ENCODE measurements at places on chromosomes 11 and 22.

- DNase-seq: no peak
Observed at GRCh38 chr22:50222508-50222907, 21.7 kb downstream of the SELENOO start.

GRCh38 chr11:125088576-125089455 lies 22.6 kb downstream of the TMEM218 start:
- no peak for DNase-seq

- DNase-seq: no peak
Observed at GRCh38 chr22:49142296-49142695, 685.4 kb downstream of the BRD1 start.

- DNase-seq: no peak
Observed at GRCh38 chr11:126432065-126432461, 76.6 kb downstream of the ST3GAL4 start.

GRCh38 chr22:21902296-21903087 lies 35.0 kb upstream of the MAPK1 start:
- DNase-seq: no peak

GRCh38 chr11:2797741-2798361 lies 87.7 kb downstream of the CDKN1C start:
- no peak for DNase-seq

- DNase-seq: no peak
Observed at GRCh38 chr22:40444178-40444831, 73.9 kb downstream of the SGSM3 start.

DNA sequence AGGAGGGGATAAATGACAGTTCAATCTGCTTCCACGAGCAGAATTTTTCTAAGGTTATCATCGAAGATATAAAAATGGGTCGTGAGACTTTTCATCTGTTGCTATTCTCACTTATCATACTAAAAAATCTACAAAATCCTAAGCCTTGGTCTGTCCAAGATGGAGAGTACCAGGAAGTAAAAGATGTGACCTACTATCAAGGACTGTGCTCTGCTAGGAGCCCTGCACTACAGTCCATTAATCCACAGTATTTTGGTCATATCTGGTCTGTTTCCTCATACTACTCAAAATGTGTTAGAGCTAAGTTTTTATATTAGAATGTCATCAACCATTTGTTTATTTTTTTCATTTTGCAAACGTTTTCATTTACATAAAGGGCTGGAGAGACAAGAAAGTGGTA lies 79.4 kb downstream of the DDIAS start:
- DNase-seq: no peak

DNA sequence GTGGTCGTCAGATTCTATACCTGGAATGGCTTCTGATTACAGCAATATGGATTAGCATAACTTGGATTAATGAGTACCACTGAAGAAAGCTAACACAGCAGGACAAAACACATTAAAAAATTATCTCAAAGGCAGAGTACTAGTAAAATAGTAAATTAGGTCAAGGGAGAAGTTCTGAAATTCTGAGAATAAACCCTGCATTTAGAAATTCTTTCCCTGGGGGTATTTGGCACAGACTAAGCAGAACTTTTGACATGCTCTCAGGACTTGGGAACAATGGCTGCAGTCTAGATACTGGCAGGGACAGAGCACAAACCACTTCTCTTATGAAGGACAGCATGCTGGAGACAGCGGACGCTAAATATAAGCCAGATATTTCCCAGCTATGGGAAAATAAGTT lies 85.6 kb upstream of the GRIA4 start:
- DNase-seq: no peak

GRCh38 chr11:17066691-17067090 lies 10.8 kb downstream of the RPS13 start:
- no peak for DNase-seq

GRCh38 chr22:48096851-48097665 lies 1334.6 kb downstream of the TBC1D22A start:
- DNase-seq: no peak

GRCh38 chr22:45235851-45236342 lies 4.8 kb downstream of the KIAA0930 start:
- no peak for DNase-seq

- DNase-seq: peak; percentile 49
Observed at GRCh38 chr22:50260801-50261614, 475 bp downstream of the MAPK12 start.

DNA sequence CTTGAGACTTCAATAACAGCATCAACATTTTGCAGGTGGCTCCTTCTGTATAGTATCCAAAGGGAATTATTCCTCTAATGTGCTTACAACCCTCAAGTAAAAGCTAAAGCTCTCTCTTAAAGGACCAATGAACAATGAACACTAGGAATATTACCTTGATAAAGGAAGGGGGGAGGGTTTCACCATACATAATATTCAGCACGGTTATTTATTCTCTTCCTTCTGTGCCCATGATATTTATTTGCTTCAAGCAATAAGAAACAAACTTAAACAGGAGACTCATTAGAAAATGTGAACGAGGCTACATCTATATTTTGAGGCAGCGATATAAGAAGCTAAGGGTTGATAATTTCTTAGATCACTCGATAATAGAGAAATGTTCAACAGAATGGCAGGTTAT lies 21.2 kb downstream of the BLID start:
- no peak for DNase-seq

- DNase-seq: no peak
Observed at GRCh38 chr22:31083377-31083768, 2.3 kb downstream of the SMTN start.

DNA sequence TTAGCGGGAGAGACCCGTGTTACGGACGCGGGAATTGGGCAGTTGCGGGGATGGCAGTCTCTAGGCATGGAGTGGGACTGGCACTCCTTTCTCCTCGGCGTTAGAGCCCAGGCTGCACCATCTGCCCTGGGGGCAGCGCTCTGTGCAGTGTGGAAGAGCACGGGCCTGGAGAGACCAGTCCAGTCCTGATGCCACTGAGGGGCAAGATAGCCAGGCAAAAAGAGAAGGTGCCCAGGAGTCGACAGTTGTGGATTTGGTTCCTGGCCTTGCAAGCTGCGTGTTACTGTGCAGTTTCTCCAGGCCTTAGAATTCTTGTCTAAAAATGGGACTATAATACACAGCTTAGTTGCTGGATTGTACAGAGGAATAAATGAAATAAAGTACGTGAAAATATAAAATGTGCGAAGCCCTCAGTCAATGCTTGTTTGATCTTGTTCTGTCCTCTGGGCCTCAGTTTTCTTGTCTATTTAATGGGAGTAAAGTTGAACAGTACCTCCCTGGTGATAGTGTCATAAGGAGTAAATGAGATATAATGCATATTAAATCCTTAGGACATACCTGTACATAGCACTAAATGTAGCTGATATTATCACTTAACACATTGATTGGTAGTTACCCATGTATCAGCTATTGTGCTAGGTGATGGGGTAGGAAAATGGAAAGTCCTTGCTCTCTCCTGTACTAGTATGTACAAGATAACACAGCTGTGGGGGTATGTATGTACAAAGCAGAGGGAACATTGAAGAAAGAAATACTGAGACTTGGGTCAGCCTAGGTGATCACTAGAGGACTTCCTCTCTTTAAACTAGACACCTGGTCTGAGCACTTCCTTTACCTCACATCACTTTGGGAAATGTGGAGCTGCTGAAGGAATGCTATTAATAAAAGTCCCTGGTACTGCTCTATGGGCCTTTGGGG lies 1.2 kb downstream of the ATXN10 start:
- no peak for DNase-seq

- no peak for DNase-seq
Observed at GRCh38 chr11:12045914-12046635, 37.6 kb upstream of the DKK3 start.
